Calu3 (cell line): ENCODE measurements at places on chromosomes 4 and X. TPM values are rescaled to one million over a fixed set of nuclear protein-coding genes. Genes with fewer than 3 reads are reported as not detected.

DNA sequence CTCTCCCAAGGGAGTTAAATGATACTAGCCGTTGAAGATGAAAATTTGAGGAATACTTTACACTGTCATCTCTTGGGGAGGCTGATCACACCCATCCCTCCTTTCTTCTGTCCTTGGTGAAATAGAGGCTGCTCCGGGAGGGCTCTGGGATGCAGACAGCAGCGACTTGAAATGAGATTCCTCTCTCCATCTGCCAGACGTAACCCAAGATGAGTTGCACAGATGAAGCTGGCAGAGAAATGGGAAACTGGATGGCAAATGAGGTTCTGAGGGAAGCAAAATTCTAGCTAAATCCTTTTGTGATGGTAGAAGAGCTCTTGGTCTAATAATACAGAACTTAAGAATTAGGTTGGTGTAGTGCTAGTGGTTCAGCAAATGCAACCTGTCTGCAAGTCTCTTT, 201.4 kb downstream of the AASDH start:
- H3K36me3 ChIP-seq = no peaks in the 10 kb centered on the region
- DNase-seq = no peak
- H3K27ac ChIP-seq = no peak overlapping the region
- no peaks in the 10 kb centered on the region for H3K4me1 ChIP-seq
- H3K4me3 ChIP-seq = no peak overlapping the region

CENPI gene
- total RNA-seq = 26.1 and 28.1 TPM in 2 replicates

ADGRA3 gene
- 48.4 and 63.2 TPM in 2 replicates for total RNA-seq

GRCh38 chr4:13640149-13640940, 12.8 kb upstream of the BOD1L1 start:
- H3K4me3 ChIP-seq = peak overlapping the region; percentile 44
- H3K27ac ChIP-seq = peak overlapping the region; percentile 60
- DNase-seq = no peak
- peaks cover 9% of the 10 kb centered on the region for H3K4me1 ChIP-seq

DNA sequence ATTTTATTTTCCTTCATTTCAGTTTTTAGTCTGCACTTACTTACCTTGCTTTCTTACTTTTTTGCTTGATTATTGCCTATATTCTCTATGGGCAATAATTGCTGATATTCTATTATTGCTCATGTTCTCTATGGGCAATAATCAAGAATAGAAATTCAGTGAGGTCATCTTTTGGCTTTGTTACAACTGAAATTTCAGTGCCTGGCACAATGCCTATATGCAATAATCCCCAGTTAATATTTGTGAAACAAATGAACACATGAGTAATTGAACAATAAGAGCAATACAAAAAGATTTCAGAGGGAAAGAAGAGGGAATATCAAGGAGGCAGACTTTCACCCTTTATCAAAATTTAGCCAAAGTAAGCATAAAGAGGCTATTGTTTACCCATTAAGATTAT, 48.6 kb upstream of the ARSJ start:
- no peak overlapping the region for H3K4me3 ChIP-seq
- H3K4me1 ChIP-seq = no peaks in the 10 kb centered on the region
- no peak for DNase-seq
- no peaks in the 10 kb centered on the region for H3K36me3 ChIP-seq
- no peaks in the 10 kb centered on the region for H3K27me3 ChIP-seq

DDIT4L gene
- 0.57 and 1.2 TPM in 2 replicates for total RNA-seq

TMEM31 gene
- total RNA-seq = not detected in 2 replicates

DNA sequence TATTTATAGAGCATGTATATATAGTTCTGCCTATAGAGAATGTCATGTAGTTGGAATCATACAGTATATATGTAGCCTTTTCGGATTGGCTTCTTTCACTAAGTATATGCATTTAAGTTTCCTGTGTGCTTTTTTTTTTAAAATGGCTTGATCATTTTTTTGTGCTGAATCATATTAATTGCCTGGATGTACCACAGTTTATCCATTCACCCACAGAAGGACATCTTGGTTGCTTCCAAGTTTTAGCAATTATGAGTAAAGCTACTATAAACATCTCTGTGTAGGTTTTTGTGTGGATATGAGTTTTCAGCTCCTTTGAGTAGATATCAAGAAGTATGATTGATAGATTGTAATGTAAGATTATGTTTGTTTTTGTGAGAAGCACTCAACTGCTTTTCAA, 23.8 kb downstream of the PTTG2 start:
- no peak for DNase-seq
- no peak overlapping the region for H3K4me3 ChIP-seq
- H3K27ac ChIP-seq = no peak overlapping the region
- H3K27me3 ChIP-seq = no peaks in the 10 kb centered on the region
- H3K4me1 ChIP-seq = peaks cover 28% of the 10 kb centered on the region
- no peaks in the 10 kb centered on the region for H3K36me3 ChIP-seq

DNA sequence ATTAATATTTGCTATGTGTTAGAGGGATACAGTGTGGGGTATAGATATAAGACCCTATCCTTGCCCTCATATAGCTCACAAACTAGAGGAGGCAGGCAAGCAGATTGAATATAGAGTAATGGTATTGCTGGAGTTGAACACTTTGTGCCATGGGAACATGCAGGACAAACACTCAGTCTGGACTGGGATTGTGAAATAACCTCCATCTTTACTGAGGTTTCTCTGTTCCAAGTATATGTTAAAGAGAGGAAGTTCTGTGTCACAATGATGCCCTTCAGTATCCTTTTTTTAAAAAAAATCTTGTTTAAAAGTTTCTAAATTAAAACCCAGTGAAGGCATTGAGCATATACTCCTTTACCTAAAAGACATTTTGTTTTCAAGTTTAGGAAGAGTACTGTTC, 8.7 kb downstream of the FABP2 start:
- H3K4me1 ChIP-seq = no peaks in the 10 kb centered on the region
- H3K27me3 ChIP-seq = no peaks in the 10 kb centered on the region
- no peaks in the 10 kb centered on the region for H3K36me3 ChIP-seq
- no peak overlapping the region for H3K27ac ChIP-seq
- DNase-seq = no peak

SSX4 gene
- total RNA-seq = not detected in 2 replicates

AREG gene
- total RNA-seq = 230 and 281 TPM in 2 replicates

DNA sequence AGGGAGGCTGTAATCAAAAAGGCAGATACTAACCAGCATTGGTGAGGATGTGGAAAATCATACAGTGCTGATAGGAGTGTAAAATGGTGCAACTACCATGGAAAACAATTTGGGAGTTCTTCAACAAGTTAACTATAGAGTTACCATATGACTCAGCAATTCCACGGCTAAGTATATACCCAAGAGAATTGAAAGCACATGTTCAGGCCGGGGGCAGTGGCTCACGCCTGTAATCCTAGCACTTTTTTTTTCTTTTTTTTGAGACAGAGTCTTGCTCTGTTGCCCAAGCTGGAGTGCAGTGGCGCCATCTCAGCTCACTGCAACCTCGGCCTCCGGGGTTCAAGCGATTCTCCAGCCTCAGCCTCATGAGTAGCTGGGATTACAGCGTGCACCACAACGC, 15.0 kb upstream of the CD99L2 start:
- H3K4me3 ChIP-seq = no peak overlapping the region
- no peak for DNase-seq
- H3K27me3 ChIP-seq = peaks cover 25% of the 10 kb centered on the region
- H3K4me1 ChIP-seq = no peaks in the 10 kb centered on the region

CTAG1B gene
- not detected in 2 replicates for total RNA-seq

GRCh38 chr4:94411296-94411695, 40.4 kb upstream of the PDLIM5 start:
- H3K27ac ChIP-seq = no peak overlapping the region
- H3K4me1 ChIP-seq = peaks cover 35% of the 10 kb centered on the region
- no peaks in the 10 kb centered on the region for H3K27me3 ChIP-seq
- no peak for DNase-seq

PCDH10 gene
- not detected in 2 replicates for total RNA-seq

BST1 gene
- total RNA-seq = 4.7 and 6.0 TPM in 2 replicates

GRCh38 chr4:76166480-76166879, 18.3 kb upstream of the NUP54 start:
- no peaks in the 10 kb centered on the region for H3K4me1 ChIP-seq
- peaks cover 9% of the 10 kb centered on the region for H3K36me3 ChIP-seq
- H3K4me3 ChIP-seq = no peak overlapping the region
- no peak for DNase-seq

DNA sequence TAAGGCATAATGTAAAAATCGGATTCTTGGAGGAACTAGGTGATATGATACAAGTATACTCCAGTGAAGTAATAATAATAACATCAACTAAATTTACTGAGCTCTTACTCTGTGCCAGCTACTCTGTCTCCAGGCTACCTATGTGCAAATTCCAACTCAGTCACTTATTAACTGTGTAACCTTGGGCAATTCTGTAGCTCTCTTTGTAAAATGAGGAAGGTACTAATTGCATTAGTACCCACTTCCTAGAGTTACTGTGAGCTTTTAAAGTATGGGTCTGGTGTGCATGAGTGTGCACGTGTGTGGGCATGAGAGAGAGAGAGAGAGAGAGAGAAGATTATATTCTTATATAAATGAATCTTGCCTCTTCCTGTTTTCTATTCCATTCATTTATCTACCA, 169.9 kb downstream of the KCNIP4 start:
- H3K27me3 ChIP-seq = no peaks in the 10 kb centered on the region
- peak overlapping the region; percentile 75 for H3K27ac ChIP-seq
- DNase-seq = peak; percentile 12
- H3K4me3 ChIP-seq = no peak overlapping the region

DNA sequence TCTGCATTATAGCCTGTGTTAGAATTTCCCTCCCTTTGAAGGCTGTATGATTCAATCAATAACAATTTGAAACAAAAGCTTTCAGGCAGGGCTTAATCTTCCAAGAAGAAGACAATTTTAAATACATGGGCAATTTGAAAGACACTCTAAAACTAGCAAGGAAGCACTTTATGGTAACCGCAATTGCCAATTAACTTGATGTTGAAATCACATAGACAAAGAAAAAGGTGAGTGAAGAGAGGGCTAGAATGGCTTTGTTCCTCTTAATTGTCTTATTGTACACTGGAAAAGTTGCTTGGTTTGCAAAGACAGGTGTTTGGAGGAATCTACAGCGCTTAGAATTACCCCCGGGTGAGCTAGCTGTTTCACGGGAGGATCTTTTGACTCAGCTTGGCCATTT, 74.4 kb upstream of the PRKX start:
- no peak overlapping the region for H3K4me3 ChIP-seq
- peaks cover 85% of the 10 kb centered on the region for H3K27me3 ChIP-seq
- H3K4me1 ChIP-seq = no peaks in the 10 kb centered on the region
- no peaks in the 10 kb centered on the region for H3K36me3 ChIP-seq

DNA sequence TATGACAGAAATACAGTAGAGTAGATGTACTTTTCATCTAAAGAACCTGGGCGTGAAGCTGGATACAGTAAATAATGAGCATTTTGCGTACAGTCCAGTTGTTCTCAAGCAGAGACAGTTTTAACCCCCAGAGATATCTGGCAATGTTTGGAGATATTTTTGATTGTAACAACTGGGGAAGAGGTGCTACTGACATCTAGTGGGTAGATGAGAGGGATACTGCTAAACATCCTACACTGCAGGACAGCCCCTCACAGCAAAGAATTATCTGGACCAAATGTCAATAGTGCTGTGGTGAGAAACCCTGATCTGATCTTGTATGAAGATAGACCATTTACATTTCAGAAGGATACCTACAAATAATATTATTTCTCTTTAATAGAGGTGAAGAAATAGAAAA, 200.2 kb upstream of the FAM47A start:
- no peak overlapping the region for H3K27ac ChIP-seq
- H3K4me3 ChIP-seq = no peak overlapping the region
- H3K4me1 ChIP-seq = no peaks in the 10 kb centered on the region
- H3K36me3 ChIP-seq = no peaks in the 10 kb centered on the region

ASB9 gene
- total RNA-seq = 10.8 and 12.2 TPM in 2 replicates

CLDN2 gene
- total RNA-seq = 17.6 and 24.7 TPM in 2 replicates

SMIM10 gene
- 1.8 and 2.4 TPM in 2 replicates for total RNA-seq

MAGEC1 gene
- total RNA-seq = not detected in 2 replicates

- H3K4me1 ChIP-seq = peaks cover 17% of the 10 kb centered on the region
- DNase-seq = peak; percentile 49
- H3K36me3 ChIP-seq = no peaks in the 10 kb centered on the region
- H3K4me3 ChIP-seq = no peak overlapping the region
- H3K27ac ChIP-seq = no peak overlapping the region
Observed at GRCh38 chr4:86223472-86223871, 136.4 kb downstream of the MAPK10 start.

GRCh38 chr4:70749313-70749712, 27.5 kb downstream of the RUFY3 start:
- H3K36me3 ChIP-seq = no peaks in the 10 kb centered on the region
- no peaks in the 10 kb centered on the region for H3K27me3 ChIP-seq
- no peak for DNase-seq
- H3K27ac ChIP-seq = no peak overlapping the region

GRCh38 chr4:102869569-102870197, 891 bp downstream of the CISD2 start:
- no peak for DNase-seq
- H3K4me3 ChIP-seq = peak overlapping the region; percentile 94
- no peaks in the 10 kb centered on the region for H3K4me1 ChIP-seq
- H3K27ac ChIP-seq = peak overlapping the region; percentile 89

GRCh38 chr4:84031401-84031800, 467.7 kb downstream of the NKX6-1 start:
- peaks cover 28% of the 10 kb centered on the region for H3K27me3 ChIP-seq
- H3K36me3 ChIP-seq = no peaks in the 10 kb centered on the region
- no peaks in the 10 kb centered on the region for H3K4me1 ChIP-seq
